ENCODE measurements at places on chromosomes 5 and 9.

GRCh38 chr5:122195802-122196394 lies 66.6 kb downstream of the ZNF474 start:
- DNase-seq = no peak

- DNase-seq = no peak
Measured at GRCh38 chr5:9188956-9189355, 356.9 kb downstream of the SEMA5A start.

- no peak for DNase-seq
Measured at GRCh38 chr5:154193283-154193682, 2.8 kb downstream of the GALNT10 start.

GRCh38 chr5:55146543-55147151 lies 13.3 kb upstream of the GPX8 start:
- DNase-seq = peak; percentile 70

GRCh38 chr9:80885894-80886293 lies 803.5 kb downstream of the TLE1 start:
- DNase-seq = no peak

DNA sequence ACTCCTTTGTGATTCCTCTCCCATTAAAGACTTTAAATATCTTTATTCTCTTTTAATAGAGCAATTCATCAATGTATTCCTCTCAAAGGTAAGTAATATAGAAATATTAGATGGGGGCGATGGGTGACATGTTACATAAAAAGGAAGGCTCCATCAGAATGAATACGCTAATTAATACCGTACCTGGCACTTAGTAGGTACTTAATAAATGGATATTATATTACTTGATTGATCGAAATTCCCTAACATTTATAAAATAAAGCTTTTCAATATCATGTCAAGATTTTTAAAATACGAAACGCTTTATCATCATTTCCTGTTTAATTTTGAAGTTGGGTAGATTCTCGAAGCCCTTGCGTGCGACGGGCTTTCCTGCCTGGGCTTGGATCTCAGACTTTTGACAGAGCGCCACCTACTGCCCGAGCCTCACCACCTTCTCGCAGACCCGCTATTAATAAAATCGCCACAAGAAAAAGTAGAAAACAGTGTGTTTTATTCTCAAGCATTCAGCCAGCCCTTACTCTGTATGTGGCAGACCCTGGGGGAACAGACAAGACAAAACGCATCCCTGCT lies 99.4 kb downstream of the C5orf15 start:
- DNase-seq = peak; percentile 40

DNA sequence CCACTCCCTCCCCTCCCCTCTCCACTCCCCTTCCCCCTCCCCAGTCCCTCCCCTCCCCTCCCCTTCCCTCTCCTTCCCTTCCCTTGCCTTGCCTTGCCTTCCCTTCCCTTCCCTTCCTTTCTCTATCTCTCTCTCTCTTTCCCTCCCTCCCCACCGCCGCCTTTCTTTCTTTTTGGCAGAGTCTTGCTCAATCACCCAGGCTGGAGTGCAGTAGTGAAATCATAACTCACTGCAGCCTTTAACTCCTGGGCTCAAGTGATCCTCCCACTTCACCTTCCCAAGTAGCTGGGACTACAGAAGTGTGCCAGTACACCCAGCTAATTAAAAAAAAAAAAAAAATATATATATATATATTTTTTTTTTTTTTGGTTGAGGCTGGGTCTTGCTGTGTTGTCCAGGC lies 45.5 kb downstream of the IL31RA start:
- DNase-seq = no peak

DNA sequence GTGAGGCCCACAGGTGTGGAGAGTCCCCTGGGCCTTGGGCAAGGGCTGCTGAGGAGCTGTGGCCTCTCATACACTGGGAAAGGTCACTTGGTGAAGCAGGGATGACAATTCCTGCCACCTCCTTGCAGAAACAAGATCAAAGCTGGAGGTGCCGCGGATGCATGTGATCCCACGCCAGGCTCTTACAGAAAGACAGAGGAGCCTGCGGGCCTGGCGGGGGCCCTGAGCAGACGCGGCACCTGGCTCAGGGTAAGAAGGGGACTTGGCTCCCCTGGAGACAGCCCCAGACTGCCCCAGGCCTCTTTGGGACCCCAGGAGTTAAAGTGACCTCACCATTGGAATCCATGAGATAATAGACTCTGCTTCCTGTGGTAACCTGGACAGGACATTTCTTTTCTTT lies 4.8 kb downstream of the GFPT2 start:
- no peak for DNase-seq

DNA sequence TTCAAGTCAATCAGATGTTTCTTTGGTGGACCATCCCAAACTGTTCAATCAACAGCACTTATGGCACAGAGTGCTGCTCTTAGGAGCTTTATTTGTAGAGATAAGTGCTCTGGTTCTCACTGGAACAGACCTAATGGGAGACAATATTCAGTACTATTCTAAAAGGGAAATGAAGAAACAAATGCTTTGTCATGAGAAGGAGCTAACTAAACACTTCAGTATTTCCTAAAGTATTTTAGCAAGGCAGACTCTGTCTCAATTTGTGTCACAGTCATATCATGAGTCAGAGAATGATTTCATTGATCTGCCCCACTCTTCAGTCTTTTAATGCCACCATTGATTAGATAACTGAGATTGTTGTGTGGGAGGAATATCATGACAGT lies 175.3 kb downstream of the SLF1 start:
- no peak for DNase-seq

DNA sequence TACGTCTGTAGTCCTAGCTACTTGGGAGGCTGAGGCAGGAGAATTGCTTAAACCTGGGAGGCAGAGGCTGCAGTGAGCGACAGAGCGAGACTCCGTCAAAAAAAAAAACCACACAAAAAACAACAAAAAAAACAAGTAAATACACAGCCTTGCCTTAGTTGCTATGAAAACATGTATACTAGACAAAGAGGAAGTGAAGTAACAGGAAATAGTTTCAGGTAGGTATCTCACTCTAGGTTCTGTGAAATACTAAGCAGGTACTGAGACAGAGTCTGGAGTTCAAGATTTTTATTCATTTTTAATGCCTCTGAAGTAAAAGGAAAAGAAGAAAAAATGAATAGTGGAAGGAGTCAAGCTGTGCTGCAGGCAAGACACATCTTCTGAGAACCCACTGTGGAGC lies 687.9 kb upstream of the RGMB start:
- DNase-seq = no peak

GRCh38 chr9:8651070-8651845 lies 851.7 kb upstream of the DMAC1 start:
- no peak for DNase-seq

- no peak for DNase-seq
Measured at GRCh38 chr9:116658265-116658664, 28.8 kb upstream of the TRIM32 start.

DNA sequence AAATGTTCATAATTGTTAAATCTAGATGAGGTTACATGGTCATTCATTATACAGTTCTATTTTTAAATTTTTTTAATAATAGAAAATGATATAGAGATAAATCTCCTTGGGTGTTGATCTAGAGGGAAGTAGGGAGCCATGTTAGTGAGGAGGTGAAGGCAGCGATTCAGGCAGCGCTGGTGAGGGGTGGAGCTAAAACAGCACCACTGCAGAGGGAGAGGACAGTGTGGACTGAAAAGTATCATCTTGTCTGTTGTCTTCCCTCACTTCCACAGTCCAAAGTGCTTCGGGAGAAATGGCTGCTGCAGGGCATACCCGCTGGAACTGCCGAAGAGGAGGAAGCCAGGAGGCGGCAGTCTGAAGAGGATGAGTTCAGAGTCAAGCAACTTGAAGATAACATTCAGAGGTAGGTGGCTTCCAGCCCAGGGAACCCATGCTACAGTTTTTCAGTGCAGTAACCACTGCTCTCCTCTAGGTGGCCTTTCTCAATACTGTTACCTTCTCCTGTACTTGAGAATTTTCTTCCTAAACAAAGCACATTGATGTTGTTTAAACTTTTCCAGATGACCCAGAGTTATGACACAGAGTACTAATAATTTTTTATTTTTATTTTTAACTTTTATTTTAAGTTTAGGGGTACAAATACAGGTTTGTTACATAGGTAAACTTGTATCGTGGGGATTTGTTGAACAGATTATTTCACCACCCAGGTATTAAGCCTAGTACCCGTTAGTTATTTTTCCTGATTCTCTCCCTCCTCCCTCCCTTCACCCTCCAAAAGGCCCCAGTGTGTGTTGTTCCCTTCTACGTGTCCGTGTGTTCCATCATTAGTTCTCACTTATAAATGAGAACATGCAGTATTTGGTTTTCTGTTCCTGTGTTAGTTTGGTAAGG lies 100.5 kb downstream of the PALM2AKAP2 start:
- DNase-seq = no peak
